Mammary epithelial cell (primary cell): ENCODE measurements at places on chromosomes 16 and 17. TPM values are rescaled to one million over a fixed set of nuclear protein-coding genes. Genes with fewer than 3 reads are reported as not detected.
A peak's percentile ranks its signal among the peaks of the same experiment; 100 is the strongest.

STX1B gene
- 1.1 and 1.9 TPM in 2 replicates for total RNA-seq

- DNase-seq = peak; percentile 61
These were observed 6.9 kb downstream of the SLC16A3 start for GRCh38 chr17:82235775-82236141.

- no peak for DNase-seq
These were observed 6.4 kb upstream of the NAT9 start for GRCh38 chr17:74782571-74782970.

DNA sequence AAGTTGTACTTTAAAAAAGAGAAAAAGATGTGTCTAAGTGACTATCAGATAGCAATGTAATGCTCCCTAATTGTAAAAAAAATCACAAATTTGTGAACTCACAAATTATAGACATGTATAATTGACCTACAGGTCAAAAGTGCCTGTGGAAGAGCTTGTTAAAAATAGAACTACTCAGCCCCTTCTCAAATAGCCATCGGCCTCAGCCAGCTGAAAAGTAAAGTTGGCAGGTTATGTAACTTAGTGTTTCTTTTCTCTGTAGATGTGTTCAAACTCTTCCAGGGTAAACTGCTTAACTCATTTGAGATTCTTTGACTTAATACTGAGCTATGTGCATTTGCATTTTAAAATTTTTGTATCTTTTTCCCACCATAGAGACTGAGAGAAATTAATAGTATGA lies 13.3 kb downstream of the AKTIP start:
- DNase-seq = no peak

- no peak for DNase-seq
These were observed 1.5 kb downstream of the SCARF1 start for GRCh38 chr17:1643999-1644492.

- DNase-seq = no peak
These were observed 88.7 kb downstream of the AIPL1 start for GRCh38 chr17:6346156-6346786.

DNA sequence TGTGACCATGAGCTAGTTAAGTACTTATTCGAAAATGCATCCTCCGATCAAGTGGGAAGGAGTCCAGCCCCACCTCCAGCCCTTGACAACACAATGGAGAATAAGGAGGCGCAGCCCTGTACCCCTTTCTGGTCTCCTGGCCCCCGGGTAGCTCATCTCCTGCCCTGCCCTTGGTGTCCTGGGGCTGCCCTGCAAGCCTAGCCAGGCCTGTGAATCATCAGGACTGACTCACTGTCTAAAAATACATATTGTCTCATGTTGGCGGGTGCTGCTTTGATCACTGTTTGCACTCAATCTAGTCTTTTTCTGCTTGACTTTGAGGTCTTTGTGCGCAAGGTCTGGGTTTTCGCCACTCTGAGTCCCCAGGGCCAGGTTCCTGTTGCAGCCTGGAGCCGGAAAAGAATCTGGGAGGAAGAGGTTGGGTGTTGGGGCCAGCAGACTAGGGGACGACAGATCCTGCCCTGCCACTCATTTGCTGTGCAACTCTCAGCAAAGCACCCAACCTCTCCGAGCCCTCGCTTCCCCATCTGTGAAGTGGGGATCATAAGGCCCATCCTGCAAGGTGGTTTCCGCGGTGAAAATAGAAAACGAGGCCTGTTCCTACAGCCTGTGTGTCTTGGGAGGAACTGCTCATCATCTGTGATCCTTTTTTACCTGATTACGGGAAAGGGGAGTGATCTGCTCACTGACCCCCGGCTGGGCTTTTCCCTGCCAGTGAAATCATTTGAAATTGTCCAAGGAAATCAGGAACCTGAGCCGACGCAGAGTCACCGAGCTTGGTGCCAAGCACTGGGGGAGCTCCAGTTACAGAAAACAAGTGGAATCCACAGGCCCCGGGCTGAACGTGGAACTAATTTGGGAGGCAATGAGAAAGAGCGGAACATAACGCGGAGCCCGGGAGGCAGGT lies 230.4 kb downstream of the PARN start:
- peak; percentile 68 for DNase-seq

DNA sequence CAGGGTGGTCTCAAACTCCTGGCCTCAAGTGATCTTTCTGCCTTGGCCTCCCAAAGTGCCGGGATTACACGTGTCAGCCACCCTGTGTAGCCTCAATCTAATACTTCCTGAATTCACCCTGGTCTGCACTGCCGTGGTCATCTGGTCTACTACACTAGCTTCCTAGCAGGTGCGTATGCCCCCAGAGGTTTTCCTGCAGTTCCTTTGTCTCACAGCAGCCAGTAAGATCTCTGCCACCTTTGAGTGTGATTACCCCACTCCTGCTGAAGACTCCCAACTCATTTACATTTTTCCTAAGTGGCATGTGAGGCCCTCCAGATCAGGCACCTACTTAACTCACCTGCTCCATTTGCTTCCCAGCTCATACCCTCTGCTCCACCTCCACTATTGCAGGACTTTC lies 5.1 kb upstream of the DDX19A start:
- DNase-seq = no peak

GRCh38 chr16:30068750-30069610 lies 3.4 kb downstream of the ALDOA start:
- DNase-seq = peak; percentile 29
